ENCODE measurements at places on chromosomes 2 and 18.

DNA sequence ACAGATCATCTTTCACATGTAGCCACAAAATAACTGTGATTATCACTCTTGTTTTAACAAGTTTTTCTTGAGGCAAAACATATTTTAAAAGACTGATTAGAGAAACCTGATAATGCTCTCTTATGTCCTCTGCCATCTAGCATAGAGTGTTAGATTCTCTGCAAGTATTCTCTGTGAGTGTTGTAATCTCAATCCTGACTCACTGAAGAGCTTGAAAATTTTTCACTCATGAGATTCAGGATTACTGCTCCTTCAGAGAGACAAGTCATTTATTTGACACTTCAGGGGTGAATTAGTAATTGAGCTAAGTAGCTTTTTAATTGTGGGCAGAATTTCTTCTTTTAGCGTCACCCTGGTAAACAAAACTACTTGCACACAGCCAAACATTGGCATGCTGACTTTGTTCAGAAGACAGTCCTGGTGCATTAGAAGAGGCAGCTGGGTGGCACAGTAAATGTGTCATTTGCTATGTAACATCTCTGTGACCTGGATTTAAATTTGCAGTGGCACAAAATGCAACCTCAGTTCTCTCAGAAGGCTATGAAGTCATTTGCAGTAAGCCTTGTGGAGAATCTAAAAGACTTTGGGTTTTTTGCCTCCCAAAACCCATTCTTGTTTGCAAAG, 172.9 kb downstream of the LRP1B start:
- no peak for DNase-seq

DNA sequence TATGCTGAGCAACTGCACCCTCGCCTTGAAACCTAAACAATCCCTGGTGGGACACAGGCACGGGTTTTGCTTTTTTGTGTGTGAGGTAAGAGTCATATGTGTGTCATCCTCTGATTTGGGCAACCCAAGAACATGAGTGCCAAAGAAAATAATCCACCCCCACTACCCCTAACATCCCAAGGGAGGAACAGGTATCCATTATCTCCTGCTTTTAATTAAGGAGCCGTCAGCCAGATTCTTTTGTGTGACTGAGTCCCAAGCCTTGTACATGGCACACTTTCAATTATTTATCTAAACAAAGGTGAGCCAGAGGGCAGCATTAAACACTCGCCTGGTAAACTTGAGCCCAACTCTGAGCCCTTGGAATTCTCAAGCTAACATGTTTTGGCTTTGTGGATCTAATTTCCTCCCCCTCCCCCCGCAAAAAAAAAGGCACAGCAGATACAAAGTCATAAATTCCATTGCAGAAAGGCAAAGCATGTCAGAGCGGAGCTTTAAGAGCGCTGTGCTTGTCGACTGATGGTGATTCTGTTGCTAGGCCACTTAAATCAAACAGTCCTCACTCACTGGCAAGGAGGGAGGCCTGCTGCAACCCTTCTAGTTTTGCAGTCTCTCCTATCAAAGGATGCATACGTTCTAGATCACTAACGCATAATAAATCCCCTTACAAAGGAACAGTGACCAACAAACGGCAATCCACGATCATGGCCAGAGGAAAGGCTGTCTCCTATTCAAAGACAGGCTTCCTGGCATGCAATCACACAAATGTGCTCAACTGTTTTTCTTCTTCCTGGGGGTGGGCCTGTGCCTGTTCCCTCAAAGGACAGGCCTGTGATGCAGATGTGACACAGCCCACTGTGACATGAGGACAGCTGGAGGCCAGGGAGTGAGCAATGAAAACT, 143.5 kb upstream of the LMAN1 start:
- DNase-seq, result no peak

GRCh38 chr2:37770797-37771196, 99.4 kb upstream of the CDC42EP3 start:
- DNase-seq, result no peak

- no peak for DNase-seq
Measured at GRCh38 chr2:219632760-219633105, 5.3 kb downstream of the SLC4A3 start.

DNA sequence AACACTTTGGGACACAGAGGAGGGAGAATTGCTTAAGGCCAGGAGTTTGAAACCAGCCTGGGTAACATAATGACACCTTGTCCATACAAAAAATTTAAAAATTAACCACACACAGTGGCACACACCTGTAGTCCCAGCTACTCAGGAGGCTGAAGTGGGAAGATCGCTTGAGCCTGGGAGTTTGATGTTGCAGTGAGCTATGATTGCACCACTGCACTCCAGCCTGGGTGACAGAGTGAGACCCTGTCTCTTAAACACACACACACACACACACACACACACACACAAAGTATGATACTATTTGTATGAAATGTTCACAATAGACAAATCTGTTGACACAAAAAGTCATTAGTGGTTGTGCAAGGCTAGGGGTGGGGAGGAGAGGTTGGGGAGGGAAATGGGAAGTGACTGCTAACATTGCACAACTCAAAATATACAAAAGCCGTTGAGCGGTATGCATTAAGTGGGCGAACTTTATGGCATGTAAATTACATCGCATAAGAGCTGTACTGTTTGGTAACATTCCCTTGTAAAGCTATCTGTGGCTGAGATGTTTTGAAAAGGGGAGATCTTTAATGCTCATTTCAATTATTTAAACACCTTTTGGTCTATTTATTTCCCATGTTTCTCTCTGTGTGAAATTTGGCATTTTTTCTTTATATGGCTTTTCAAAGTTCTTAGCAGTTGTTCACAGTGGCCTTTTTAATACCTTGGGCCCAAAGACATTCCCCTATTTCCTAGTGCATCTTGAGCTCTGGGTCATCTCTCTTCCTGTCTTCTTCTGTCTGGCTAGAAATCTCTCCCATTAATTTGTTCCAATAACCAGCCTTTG, 58.9 kb upstream of the ZNF516 start:
- DNase-seq, result peak; percentile 11

GRCh38 chr2:43424262-43425207, 171.3 kb downstream of the THADA start:
- no peak for DNase-seq

DNA sequence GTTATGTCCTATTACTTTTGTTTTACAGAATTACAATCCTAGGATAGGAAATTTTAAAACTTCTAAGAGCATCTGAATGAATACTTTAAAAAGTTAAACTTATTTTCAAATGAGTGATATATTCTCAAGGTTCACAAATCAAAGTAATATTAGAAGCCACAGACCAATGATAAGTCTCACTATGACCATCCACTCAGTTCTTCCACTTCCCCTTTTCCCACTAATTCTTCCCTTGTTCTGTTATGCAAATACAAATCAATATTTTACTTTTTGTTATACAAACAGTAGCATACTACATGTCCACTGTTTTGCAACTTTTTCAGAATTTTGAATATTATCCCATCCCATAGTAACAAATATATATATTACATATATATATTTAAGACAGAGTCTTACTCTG, 20.2 kb downstream of the USP37 start:
- no peak for DNase-seq

GRCh38 chr2:55879976-55880375, 43.6 kb downstream of the EFEMP1 start:
- no peak for DNase-seq

DNA sequence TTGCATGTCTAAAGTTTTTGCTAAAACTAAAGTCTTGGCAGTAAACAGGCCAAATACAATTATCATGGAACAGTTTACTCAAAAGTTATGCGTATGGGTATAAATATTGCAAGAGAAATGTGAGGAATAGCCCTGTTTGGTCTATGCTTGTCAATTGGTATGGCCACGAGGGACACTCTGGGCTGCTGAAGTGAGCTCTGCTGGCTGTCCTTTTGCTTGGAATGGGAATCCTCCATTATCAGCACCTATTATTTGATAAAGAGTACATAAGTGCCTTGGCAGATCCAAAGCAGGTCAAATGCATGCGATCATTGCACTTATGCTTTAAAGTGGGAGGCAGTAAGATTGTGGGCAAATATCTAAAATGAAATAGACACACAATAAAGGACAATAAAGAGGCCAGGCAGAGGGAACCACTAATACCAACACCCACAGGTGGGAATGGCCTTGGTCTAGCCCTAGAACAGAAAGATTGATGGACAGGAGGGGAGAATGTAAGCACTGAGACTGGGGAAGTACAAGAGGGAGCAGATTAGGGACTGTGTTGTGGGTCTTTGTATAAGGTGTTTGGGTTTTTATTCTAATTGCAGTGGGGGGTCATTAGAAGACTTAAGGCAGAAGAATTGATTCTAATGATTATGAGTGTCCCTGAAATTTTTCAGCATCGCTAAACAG, 60.0 kb upstream of the NOSTRIN start:
- DNase-seq, result no peak

GRCh38 chr2:28662468-28663181, 89.0 kb upstream of the PPP1CB start:
- DNase-seq, result no peak

DNA sequence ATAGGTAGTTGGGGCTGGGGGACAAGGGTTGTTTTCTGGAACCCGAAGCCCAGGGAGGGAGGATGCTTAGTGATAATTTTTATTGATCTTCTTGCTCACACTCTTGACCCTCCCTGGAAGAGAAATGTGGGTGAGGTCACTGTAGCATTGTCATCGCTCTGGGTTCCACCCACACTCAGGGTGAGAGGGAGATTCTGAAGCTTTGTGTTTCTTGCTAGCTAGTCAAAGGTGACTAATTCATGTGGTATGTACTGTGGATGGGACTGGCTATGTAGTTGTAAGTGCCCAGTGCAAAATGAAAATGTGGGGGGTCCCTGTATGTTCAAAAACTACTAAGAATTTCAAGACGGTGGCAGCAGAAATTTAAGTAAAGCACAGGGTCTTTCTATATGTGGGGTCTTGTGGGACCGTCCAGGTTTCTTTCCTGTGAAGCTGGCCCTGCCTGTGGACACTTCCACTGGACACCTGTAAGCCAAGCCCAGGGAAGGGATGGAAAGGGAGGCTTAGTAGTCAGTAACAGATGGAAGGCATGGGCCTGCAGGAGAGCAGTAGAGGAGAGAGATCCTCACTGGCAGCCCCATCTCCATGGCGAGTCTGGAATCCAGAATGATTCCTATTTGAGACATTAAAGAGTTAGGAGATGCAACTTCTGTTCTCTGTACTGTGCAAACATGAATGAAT, 35.0 kb downstream of the TSN start:
- no peak for DNase-seq

- no peak for DNase-seq
Measured at GRCh38 chr18:59960272-59960671, 60.5 kb downstream of the PMAIP1 start.

- no peak for DNase-seq
Measured at GRCh38 chr2:168718622-168719021, 83.8 kb upstream of the NOSTRIN start.
